ENCODE measurements at places on chromosomes 3 and 15.

- DNase-seq, result no peak
Observed at GRCh38 chr15:82132742-82133141, 86.9 kb upstream of the MEX3B start.

- no peak for DNase-seq
Observed at GRCh38 chr3:89043406-89043932, 64.0 kb upstream of the EPHA3 start.

GRCh38 chr3:88225326-88226008 lies 75.7 kb downstream of the C3orf38 start:
- DNase-seq, result no peak

- no peak for DNase-seq
Observed at GRCh38 chr3:72266016-72266370, 481.0 kb upstream of the PROK2 start.

- no peak for DNase-seq
Observed at GRCh38 chr3:52021489-52022268, 26.0 kb upstream of the RPL29 start.

DNA sequence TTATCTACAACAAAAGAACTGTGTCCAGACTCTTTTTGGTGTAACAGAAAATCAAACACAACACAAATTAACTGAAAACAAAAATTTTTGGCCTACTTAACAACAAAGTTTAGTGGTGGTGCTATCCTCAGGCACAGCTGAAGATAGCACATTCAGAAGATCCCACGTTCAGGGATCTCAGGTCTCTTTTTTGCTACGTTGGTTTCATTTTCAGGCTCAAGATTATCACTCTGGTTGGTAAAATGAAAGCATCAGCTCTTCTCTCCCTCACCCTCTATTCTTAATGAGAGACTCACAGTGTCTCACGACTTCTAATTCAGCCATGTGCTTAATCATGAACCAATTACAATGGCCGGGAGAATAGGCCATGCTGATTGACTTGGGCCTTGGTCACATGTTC lies 146.9 kb upstream of the PTPRG start:
- no peak for DNase-seq
